EL (cell line): ENCODE measurements at places on chromosomes 3 and 15.
A peak's percentile ranks its signal among the peaks of the same experiment; 100 is the strongest.

DNA sequence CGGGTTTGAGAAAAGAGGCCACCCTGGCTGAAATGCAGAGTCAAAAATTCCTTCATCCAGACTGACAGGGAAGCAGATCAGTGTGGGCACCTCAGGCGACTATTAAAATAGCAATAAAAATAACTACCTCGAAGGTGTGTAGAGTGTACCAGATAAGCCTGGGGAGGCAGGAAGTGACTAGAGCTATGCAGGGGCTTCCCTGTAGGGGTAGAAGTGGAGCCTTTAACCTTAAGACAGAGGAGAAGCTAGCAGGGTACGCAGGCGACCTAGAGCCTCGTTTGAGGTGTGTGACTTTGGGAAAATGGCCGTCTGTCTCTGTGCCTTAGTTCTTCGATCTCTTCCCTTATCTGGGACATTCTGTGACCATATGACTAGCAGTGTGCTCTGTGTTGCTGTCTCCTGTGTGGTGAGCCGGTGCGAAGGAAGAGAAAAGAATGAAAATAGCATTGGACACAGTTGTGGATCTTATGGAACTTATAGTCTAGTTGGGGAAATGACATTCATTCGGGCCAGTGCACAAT is 17.6 kb downstream of the BHLHE40 start:
- no peak for DNase-seq

- peak; percentile 47 for DNase-seq
Measured at GRCh38 chr3:187064210-187065115, 74.8 kb downstream of the RPL39L start.

DNA sequence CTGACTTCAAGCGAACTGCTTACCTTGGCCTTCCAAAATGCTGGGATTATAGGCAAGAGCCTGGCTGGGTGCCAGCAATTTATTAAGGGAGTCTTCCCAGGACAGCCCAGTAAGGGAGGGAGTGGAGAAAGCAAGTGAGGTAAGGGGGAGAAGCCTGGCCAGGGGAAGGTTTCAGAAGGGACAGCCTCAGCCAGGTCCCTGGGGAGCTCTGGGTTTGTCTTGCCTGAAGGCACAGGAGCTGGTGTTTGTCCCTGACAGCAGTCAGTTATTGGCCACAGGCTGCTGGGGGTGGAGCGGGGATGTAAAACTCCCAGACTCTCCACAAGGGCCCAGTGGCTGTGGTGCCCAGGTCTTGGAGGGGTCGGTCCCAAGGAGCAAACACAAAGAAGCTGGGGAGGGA is 33.0 kb upstream of the CDCP1 start:
- DNase-seq, result no peak

- DNase-seq, result peak; percentile 72
Measured at GRCh38 chr3:142863010-142863817, 25.7 kb downstream of the PCOLCE2 start.

DNA sequence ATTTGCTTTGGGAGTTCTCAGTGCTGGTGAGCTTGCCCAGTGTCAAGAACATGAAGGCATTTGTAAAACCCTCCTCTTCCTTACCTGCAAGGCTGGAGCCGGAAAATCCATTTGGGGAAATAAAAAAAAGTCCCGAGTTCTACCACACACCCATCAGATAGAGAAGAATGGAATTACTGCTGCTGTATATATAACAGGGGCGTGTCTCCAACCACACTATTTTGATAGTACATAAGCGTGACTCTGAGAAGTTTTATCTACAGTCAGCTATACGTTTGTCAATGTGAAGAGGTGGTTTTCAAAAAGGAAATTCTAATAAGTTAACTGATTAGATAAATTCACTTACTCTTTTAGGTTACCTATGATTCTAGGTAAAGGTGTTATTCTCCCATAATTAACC is 1.3 kb upstream of the CPA3 start:
- DNase-seq, result no peak

DNA sequence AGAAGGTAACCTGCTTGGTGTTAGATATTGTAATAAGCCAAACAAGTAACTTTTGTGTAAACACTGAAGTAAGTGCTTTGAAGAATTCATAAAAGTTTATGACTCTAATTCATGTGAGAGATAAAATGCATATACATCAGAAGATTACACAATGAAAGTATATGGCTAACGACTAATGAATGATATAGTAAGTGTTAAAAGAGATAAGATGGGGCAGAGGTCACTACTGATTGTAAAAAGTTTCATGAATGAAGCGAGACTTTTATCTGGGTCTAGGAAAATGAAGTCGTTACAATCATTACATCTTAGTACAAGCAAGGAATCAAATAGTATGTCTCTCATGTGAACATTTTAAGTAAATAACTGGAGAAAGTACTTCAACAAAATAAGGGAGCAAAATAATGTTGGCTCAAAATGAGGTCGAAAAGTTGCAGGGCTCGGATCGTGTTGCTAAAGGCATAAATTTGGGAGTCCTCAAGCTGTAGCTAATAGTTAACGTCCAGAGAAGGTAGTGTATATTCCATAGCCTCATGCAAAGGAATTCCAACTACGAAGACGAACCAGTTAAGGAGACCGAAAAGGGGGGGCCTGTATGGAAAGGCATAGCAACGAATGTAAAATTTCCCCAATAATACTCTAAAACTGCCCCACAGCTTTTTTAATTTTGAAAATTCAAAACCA is 984 bp upstream of the DUT start:
- DNase-seq, result peak; percentile 26

DNA sequence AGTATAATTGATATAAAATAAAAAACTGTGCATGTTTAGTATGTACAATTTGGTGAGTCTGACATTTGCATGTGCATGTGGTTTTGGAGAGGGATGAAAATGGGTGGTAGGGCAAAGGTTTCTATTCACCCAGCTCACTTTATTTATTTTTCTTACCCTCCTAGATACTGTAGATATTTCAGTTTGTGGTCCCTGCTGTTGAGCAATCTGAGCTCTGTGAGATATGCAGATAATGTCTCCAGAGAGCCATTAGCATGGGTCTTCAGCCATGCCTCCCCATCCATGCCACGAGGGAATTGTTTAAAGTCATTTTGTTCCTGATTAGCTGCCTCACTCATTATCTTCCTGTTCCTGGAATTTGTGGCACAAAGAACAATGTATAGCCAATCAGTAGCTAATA is 44.4 kb upstream of the B3GALNT1 start:
- DNase-seq, result peak; percentile 53

- peak; percentile 79 for DNase-seq
Measured at GRCh38 chr15:29888646-29889045, 66.4 kb upstream of the TJP1 start.

DNA sequence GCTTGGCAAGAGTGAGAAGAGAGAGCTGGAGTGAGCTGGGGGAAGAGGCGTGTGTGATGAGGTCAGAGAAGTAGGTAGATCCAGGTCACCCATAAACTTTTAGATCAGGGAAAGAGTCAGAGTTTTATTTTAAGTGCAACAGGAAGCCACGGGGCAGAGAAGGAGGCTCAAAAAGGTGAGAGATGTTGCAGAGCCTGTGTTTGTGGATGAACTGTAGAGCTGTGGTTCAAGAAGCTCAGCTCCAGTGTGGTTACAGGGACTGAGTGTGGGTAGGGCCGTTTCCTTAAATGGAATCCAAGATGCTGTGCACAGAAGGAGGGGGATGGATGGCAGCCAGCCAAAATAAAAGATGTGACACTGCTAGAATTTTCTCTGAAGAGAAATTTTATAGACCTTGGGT is 337.2 kb downstream of the SATB1 start:
- DNase-seq, result no peak

DNA sequence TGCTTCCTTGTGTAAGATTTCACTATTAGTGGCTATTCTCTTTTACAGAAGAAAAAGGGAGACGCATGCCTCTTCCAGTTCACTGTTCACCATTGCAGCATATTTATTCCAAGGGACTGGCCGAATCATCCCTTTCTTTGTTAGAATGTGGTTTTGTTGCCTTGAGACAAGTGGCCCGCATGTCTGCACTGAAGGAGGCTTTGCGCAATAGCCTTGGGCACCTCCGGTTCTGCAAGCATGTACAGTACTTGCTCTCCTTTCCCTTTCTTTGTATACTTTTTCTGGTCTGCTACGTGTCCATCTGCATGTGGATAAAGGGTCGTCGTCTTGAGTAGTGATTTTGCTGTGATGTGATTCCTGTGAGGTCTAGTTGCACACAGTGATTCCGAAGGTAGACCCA is 43.0 kb downstream of the FLNB start:
- DNase-seq, result peak; percentile 93

- DNase-seq, result no peak
Measured at GRCh38 chr3:185988080-185988815, 50.4 kb upstream of the TRA2B start.

GRCh38 chr3:107412376-107412775 is 35.1 kb downstream of the CCDC54 start:
- DNase-seq, result peak; percentile 58

- DNase-seq, result no peak
Measured at GRCh38 chr15:68707386-68707785, 113.3 kb downstream of the ANP32A start.

- no peak for DNase-seq
Measured at GRCh38 chr3:26145769-26146168, 355.9 kb downstream of the OXSM start.

DNA sequence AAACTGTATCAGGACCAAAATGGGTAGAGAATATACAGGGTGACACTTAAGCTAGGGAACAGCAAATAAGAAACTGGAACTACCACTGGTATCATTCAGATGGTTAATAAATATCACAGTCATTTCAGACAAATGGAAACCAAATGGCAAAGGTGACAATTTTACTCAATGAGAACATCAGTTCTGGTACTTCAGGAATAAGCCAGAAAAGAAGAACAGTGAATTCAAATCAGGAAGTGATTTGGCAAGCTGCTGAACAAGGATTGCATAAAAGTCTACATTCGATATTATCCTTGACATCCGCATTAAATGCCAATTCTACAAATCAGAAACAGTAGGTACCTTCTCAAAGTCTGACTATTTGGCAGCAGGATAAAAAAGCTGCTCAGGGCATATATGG is 23.5 kb upstream of the STIMATE start:
- DNase-seq, result no peak

DNA sequence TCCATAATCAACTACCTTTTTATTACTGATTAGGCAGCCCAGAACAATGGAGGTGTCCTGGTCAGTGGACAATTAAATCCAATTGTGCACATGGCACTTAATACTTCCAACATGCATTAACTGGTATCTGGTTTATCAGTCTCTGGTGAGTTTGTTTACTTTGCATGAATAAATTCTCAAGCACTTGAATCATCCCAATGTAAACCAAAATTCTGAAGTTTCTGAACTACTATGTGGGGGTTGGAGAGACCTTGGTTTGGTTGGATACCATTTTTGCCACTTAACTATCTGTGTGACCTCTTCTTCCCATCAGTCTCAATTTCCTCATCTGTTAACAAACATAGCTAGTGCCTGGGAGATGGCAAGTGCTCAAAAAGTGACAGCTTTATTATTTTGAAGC is 70.5 kb upstream of the MAP4 start:
- DNase-seq, result peak; percentile 82

GRCh38 chr15:88938802-88939485 is 25.8 kb upstream of the MFGE8 start:
- DNase-seq, result no peak

GRCh38 chr3:152321955-152322377 is 53.2 kb downstream of the MBNL1 start:
- no peak for DNase-seq

DNA sequence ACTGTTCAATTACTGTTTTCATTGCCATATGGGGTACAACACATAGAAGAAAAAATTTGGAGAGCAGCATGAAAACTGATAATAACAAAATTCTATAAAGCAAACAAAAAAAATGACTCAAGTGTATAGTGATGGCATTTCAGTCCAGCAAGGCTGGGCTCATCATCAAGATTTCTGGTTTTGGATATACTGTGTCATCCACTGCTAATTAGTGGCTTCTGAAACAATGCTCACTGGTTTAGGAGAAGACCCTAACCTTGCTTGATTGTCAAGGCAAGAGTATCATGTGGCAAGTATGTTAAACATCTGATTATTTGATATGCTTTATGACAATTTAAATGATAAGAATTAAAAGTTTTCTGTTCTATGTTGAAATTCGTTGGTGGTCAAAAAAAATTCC is 96.9 kb downstream of the RFX7 start:
- peak; percentile 13 for DNase-seq

DNA sequence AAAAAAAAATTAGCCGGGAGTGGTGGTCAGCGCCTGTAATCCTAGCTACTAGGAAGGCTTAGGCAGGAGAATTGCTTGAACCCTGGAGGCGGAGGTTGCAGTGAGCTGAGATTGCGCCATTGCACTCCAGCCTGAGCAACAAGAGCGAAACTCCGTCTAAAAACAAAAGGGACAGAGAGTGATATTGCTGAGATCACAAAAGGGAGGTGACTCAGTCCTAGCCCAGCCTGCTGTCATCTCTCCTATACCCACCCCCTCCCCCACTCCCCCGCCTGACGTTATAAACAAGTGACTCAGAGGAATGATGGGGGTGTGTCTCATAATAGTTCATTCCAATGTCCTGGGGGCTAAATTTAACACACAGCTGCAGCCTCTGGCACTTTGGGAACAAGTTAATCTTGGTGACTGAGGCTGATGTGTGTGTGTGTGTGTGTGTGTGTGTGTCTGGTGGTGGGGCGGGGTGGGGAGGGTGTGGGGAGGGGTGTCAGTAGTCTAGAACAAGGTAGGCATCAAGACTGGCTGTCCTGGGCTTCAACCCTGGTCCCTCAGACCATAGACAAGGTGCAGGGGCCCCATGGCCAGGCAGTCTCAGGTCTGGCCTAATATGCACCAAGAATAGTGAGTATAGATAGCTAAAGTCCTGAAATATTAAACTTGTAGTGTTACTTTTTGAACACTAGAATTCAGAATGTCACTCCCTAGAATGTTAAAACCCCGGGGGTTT is 1.3 kb upstream of the KLHL40 start:
- DNase-seq, result peak; percentile 97

- DNase-seq, result peak; percentile 18
Measured at GRCh38 chr3:116440196-116440595, 5.1 kb downstream of the LSAMP start.

DNA sequence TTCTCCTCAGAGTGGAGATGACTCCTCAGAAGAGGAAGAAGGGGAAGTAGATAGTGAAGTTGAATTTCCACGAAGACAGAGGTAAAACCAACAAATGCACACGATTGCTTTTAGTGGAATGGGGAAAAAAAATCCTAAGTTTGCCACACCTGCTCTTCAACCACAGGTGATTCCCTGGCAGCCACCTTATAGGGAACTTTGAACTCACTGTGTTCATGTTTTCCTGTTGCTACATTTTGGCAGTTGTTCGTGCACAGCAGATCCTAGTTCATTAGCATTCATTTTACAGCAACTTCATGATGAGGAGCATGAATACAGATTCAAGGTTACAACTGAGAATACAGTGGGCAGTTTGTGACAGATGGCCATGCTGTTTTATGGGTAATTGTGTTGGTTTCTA is 21.5 kb downstream of the TMEM41A start:
- DNase-seq, result no peak

DNA sequence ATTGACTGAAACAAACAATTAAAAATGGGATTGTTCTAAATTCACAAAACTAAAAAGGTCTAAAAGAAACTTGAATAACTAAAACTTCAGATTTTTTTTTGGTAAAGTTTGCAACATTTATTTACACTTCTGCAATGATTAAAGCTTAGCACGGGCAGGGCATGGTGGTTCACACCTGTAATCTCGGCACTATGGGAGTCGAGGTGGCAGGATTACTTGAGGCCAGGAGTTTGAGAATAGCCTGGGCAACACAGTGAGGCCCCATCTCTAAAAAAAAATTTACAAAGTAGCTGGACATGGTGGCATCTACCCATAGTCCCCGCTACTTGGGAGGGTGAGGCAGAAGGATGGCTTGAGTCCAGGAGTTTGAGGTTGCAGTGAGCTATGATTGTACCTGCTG is 31.6 kb downstream of the TLNRD1 start:
- DNase-seq, result no peak
